ENCODE measurements at places on chromosomes 3 and 15.

DNA sequence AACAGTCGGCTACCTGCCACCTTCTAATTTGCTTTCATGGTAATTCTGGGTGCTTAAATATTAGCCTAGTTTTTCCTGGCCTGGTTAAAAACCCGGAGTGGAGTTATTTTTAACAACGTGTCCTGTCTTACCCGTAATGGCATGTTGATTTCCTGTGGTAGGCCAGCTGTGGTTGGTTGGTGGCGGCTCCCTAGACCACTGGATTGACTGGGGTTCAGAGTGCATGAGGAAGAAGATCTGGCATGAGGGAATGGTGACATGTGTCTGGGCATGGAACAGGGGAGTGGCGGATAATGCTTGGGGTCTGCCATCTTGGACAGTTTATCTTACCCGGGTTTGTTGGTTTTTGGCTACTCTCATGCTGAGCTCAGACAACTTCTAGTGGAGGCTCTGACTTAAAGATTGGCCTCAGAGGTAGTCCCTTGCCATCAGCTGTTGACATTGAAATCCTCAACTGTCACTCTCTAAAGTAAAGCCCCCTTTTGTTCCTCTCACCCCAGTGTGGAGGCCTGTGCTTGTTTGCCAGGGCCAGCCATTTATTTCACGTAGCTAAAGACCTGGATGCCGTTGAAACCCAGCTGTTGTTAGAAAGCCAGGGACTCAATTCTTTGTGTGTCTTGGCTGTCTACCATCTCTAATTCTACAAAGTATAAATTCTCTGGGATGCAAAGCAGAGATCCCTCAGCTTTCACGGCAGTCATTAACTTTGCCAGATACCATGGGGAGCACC, 81.6 kb downstream of the DNASE1L3 start:
- DNase-seq = no peak

DNA sequence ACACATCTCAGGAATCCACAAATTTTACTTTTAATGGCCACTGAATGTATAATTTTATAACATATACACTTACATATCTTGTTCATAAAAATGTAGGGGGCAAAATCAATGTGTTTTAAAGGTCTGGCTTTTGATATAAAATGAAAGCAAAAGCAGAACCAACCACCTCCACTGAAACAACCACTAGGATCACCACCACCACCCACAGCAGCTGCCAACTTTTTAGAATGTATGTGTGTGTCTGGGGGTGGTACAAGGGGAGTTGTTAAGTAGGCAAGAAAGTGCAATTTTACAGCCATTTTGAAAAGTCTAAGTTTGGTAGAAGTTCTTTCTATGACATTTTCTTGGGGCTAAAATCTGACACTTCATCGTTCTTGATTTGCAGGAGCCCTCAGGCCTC, 44.0 kb downstream of the OTOL1 start:
- no peak for DNase-seq

GRCh38 chr3:14406336-14406735, 3.9 kb downstream of the SLC6A6 start:
- no peak for DNase-seq

- no peak for DNase-seq
Measured at GRCh38 chr15:36609793-36610192, 30.4 kb downstream of the CDIN1 start.

GRCh38 chr3:144770915-144771351, 799.3 kb downstream of the DIPK2A start:
- no peak for DNase-seq

- no peak for DNase-seq
Measured at GRCh38 chr3:55813268-55814097, 326.4 kb upstream of the WNT5A start.

DNA sequence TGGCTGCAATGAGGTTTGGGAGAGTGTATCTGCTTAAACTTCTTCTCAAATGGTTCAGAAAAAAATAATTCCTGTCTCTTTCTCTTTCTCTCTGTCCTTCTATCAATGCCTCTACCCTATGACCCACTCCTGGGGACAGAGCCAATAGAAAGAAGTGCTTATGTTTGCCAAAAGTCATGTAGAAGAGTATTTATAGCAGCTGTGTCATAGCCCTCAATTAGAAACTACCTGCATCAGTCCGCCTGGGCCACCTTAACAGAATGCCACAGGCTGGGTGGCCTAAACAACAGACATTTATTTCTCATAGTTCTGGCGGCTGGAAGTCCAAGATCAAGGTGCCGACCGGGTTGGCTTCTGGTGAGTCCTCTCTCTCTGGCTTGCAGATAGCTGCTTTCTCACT, 92.5 kb downstream of the HMG20A start:
- DNase-seq = no peak

DNA sequence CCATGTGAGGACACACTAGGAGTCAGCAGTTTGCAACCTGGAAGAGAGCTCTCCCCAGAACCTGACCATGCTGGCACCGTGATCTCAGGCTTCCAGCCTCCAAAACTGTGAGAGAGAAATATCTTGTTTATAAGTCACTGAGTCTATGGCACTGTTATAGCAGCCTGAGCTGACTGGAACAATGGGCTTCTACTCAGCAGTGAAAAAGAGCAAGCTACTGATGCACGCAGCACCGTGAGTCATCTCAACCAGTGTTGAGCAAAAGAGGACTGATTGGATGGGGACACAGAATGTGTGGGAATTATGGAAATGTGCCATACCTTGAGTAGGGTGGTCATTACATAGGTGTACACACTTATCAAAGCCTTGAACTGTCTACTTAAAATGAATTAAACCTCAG, 230.4 kb downstream of the PLCL2 start:
- no peak for DNase-seq

DNA sequence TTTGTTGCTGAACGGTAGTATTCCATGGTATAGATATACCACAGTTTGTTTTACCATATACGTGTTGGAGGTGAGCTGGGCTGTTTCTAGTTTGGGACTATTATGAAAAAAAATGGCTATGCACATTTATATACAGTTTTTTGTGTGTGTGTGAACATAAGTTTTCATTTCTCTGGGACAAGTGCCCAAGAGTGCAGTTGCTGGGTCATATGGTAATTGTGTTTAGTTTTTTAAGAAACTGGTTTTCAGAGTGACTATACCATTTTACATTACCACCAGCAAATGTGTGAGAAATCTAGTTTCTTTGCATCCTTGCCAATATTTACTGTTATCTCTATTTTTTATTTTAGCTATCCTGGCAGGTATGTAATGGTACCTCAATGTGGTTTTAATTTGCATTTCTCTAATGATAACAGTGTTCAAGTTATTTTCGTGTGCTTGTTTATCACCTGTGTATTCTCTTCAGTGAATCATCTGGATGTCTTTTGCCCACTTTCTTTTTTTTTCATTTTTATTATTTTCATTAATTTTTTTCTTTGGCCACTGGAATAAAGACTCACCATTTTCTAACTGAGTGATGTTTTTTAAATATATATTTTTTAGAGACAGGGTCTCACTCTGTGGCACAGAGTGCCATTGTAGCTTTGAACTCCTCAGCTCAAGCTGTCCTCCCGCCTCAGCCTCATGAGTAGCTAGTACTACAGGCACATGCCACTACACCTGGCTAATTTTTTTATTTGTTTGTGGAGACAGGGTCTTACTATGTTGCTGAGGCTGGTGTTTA, 75.3 kb downstream of the ZNF609 start:
- no peak for DNase-seq

- DNase-seq = no peak
Measured at GRCh38 chr3:144167634-144168033, 196.0 kb downstream of the DIPK2A start.

- DNase-seq = no peak
Measured at GRCh38 chr15:65426216-65426853, 3.6 kb upstream of the IGDCC4 start.

- no peak for DNase-seq
Measured at GRCh38 chr3:29141918-29142275, 139.0 kb upstream of the RBMS3 start.

DNA sequence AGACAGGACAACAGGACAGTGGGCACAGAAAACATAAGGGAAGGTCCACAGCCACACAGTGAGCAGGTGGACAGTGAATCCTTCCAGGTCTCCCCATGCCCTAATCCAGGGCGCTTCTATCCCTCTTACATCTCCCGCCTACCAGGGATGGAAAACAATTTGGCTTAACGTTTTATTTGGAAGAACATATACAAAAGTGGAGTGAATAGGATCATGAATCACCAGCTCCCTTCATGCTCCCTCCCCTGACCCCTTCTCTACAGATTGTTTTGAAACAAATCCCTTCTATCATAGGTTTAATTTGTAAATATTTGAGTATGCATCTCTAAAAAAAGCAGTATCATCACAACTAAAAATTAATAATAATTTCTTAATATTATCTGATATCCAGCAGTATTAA, 52.5 kb downstream of the CLDN11 start:
- no peak for DNase-seq

DNA sequence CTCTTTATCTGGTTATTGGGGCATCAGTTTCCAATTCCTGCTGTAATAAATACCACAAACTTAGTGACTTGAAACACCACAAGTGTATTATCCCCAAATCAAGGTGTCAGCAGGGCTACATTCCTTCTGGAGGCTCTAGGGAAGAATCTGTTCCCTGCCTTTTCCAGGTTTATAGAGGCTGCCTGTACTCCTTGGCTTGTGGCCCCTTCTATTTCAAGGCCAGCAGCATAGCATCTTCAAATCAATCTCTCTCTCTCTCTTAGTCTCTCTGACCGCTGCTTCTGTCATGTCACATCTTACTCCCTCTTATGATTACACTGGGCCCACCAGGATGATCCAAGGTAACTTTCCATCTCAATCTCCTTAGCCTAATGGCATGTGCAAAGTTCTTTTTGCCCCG, 44.9 kb upstream of the CA12 start:
- DNase-seq = no peak
